Liver (tissue), 10 donors: ENCODE measurements at places on chromosomes 7 and 10.

- DNase-seq = no peak
Measured at GRCh38 chr7:2920041-2920440, 75.9 kb upstream of the GNA12 start.

GRCh38 chr7:77439572-77439971, 23.4 kb upstream of the GSAP start:
- no peak for DNase-seq

DNA sequence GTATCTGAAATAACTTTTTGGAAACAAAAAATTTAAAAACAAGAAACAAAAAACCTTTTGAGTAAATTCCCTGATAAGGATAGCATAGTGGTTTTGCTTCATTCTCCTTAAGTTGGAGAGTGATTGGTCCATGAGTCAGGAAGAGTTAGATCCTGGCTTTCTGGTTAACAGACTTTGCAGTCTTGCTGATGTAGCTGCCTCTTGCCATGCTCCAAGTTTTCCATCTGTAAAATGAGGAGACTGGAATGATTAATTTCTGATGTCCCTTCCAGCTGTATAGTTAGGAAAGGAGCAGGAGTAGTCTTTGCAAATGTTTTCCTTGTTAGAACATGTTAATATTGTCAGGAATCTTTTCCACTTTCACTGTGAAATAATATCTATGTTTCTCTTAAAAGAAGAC, 266.6 kb downstream of the DNAJB9 start:
- no peak for DNase-seq

- DNase-seq = no peak
Measured at GRCh38 chr10:43187213-43187612, 49.0 kb downstream of the CSGALNACT2 start.

- no peak for DNase-seq
Measured at GRCh38 chr10:26911811-26912461, 51.2 kb upstream of the ABI1 start.

DNA sequence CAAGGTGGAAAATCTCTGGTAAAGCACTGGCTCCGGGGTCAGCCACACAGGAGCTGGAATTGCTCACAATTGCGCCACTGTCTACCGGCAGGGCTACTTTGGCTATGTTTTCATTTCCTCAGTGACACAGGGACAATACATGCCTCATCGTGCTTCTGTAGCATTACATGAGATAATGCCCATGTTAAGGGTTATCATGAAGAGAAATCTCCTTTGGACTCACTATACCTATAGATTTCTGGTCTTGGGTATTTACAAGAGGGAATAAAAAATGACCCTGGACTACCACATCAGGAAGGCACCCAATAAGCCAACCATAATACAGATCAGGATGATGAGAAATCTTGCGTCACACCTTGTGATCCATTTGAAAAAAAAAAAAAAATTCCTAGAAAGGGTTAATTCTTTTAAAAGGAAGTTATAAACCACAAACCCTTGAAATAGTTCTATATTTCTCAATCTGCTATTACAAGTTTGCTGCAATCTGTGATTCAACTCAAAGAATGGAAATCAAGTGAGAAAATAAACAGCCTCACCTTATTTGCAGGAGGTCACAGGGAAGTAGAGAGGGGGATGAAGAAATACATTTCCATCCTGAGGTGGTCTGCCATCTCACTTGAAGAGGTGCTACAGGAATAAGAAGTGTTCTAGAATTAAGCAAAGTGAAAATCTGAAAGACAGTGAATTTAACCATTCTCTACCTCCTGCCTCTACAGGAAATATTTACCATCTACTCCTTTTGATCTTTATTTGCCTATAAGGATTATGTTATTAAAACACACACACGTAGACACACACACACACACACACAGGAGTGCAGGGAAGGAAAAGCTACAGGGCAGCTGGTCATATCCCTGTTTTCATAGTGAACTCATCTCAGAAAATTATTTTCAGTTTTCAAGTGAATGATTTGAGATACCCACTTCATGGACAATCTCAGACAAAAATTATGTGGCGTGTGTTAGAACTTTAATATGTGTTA, 231.3 kb upstream of the CELF2 start:
- no peak for DNase-seq

- DNase-seq = no peak
Measured at GRCh38 chr10:86292462-86293395, 73.9 kb downstream of the GRID1 start.

- no peak for DNase-seq
Measured at GRCh38 chr7:44187636-44188416, 1.4 kb downstream of the GCK start.

- no peak for DNase-seq
Measured at GRCh38 chr7:129394982-129395914, 39.0 kb upstream of the STRIP2 start.

DNA sequence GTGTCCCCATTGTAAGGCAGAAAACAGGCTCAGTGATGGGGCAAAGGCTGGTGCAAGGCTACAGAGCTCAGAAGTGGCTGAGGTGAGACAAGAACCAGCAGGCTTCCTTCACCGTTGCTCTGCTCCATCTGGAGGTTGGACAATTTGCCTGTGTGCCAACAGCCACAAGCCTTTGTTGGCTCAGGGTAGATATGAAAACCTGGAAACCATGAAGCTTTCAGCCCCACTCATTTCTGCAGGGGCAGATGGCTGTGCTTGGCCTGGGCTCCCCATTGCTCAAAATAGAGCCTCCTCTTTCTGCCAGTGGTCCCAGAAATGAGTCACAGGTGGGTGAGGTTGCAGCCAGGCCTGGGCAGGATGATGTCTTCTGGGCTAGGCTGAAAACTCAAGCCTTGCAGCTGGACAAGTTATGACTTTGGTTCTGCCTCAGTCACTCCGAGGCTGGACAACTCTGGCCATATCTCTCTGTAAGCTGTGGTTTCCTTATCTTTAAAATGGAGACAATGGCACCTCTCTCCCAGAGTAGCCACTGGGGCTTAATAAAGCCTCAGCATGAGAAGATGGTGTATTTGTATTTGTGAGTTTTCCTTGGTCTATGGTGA, 12.2 kb upstream of the ZNF273 start:
- no peak for DNase-seq

DNA sequence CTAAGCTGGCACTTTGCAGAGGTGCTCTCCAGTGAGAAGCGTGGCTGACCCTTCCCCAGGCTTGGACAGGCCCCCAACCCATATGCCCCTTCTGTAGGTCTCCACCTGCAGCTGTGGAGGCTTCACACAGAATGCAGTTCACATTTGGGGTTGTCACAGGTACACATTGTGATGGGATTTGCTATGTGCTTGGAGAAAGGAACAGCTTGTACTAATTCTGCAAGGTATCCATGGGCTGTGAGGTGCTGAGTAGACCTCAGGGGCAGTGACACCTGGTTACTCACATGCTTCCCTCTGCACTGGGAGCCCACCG, 188.9 kb downstream of the CXCL12 start:
- DNase-seq = no peak

GRCh38 chr10:66058594-66058993, 867.2 kb upstream of the LRRTM3 start:
- no peak for DNase-seq

- no peak for DNase-seq
Measured at GRCh38 chr10:68221196-68221595, 10.7 kb downstream of the ATOH7 start.

DNA sequence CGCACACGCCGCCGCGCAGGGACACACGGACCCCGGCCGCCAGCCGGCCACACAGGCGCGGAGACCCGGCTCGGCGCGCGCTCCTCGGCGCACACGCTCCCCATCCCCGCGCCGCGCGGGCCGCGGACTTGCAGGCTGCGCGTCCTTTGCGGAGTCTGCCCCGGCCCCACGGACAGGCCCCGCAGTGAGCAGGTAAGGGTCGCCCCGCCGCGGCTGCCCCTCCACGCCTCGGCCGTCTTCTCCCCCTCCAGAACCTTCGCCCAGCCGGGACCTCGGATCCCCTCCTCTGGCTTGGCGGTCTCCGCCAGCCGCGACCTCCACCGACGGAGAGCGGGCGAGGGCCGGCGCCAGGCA, 356 bp downstream of the ADCYAP1R1 start:
- DNase-seq = no peak

DNA sequence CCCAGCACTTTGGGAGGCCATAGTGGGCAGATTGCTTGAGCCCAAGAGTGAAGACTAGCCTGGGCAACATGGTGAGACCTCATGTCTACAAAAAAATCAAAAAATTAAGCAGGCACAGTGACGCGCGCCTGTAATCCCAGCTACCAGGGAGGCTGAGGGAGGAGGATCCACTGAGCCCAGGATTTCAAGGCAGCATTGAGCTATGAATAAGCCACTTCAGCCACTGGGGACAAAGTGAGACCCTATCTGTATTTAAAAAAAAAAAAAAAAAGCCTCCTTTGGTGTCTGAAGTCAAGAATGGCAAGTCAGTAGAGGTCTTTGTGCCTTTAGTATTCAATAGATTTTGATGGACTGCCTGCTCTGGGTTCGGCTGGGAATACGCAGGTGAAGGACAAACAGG, 85.7 kb downstream of the RALA start:
- DNase-seq = no peak

GRCh38 chr7:116862951-116863670, 724 bp downstream of the CAPZA2 start:
- peak; percentile 52 for DNase-seq

GRCh38 chr7:73852500-73852899, 8.5 kb upstream of the TMEM270 start:
- DNase-seq = no peak

DNA sequence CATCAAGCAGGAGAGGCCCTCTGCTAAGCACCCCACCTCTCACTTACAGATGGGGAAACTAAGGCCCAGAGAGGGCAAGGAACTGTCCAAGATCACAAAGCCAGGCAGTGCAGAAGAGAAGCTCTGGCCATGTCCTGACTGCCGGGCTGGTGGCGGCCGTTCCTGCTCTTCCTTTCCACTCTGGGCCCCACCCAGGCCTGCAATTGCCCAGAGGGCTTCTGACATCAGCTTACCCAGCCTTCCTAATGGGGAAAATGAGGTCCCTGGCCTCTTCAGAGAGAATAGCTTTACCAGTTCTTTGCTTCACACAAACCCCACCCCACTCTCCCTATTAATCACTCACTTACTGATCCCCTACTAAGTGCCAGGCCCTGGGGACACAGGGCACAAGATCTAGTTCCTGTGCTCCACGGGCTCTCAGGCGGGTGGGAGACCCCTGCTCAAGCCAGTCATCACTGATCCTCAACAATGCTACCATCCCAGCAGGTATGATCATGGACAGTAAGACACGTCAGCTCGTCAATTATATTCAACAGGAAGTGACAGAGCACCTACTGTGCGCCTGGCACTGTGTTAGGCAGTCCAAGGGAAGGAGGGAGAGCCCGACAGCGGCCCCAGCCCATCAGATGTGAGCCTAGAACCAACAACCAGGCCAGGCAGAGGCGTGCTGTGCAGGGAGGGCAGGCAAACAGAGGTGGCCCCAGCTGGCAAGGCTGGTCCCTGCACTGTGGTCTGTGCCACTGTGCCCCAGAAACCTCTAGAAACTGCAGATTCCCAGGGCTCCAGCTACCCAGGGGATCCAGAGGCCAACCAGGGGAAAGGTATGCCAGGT, 26.4 kb upstream of the FRAT2 start:
- DNase-seq = no peak

DNA sequence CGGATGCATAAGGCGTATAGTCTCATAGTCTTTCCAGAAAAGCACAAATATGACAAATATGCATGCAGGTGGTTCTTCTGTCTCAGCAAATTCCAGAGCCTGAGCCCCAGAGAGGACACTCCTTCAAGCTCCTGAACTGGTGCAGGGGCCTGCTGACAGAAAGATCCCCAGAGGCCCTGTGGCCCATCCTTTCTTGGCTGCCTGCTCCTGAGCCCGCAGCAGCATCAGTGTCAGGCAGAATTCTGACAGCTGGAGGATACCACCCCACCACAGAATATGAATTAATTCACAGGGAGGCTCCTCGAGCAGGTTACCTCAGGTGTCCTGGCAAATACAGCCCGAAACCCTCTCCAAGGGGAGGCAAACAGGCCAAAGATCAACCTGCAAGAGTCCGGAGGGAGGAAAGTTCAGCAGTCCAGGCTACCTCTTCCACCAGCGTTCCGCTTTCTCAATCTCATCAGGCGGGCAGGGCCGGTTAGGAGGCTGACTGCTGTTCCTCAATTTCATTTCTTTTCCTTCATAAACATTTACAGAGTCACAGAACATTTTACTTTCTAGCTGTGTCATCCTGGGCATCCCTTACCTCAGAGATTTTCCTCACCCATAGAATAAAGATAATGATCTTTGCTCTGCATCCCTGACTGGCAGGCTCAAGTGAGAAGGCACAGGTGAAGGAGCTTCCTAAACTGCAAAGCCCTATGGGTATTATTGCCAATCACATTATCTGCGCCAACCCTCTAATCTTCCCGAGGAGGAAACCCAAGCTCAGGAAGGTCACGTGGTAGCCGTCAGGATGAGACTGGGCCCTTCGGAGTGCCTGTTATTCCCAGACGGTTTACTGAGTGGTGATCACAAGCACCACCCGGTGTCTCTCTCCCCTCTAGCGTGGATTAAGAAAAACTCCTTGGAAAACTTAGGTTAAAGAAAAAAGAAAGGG, 1.4 kb downstream of the DNAJB12 start:
- no peak for DNase-seq

GRCh38 chr10:101935431-101935830, 91.8 kb upstream of the KCNIP2 start:
- no peak for DNase-seq

GRCh38 chr7:36208997-36209813, 56.2 kb downstream of the EEPD1 start:
- DNase-seq = no peak

- DNase-seq = no peak
Measured at GRCh38 chr7:40698214-40698920, 563.6 kb downstream of the SUGCT start.

DNA sequence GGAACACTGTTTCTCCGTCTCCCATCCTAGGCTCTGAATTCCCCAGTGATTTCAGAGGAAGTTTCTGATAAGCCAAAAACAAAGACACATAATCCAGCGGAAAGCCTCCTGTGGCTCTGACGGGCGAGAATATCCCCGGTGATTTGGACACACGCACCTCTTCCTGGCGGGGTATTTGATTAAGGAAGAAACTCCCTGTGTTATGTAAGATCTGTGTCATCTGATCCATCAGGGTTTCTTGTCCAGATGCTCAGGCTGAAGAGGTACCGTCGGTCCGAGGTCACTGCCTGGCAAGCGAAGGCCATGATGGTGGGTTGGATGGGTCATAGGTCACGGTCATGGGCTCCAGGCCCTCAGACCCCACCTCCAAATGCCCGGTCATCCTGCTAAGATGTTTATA, 39.6 kb upstream of the DNAJB6 start:
- no peak for DNase-seq

DNA sequence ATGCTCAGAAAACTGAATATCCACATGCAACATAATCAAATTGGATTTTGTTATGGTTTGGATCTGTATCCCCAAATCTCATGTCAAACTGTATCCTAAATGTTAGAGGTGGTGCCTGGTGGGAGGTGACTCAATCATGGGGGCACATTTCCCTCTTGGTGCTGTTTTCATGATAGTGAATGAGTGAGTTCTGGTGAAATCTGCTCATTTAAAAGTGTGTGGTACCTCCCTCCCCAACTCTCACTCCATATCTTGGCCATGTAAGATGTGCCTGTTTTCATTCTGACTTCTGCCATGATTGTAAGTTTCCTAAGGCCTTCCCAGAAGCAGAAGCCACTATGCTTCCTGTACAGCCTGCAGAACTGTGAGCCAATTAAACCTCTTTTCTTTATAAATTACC, 239.6 kb upstream of the KLF14 start:
- DNase-seq = no peak

GRCh38 chr7:93232673-93233018, 480 bp downstream of the VPS50 start:
- DNase-seq = no peak

- no peak for DNase-seq
Measured at GRCh38 chr7:151818674-151819519, 58.0 kb downstream of the PRKAG2 start.
